ENCODE measurements at places on chromosomes 1 and 21. TPM values are rescaled to one million over a fixed set of nuclear protein-coding genes. Genes with fewer than 3 reads are reported as not detected.

Gene TRIM62
- total RNA-seq: 9.3 TPM

Gene RGSL1
- not detected for total RNA-seq

Gene CD244
- not detected for total RNA-seq

GRCh38 chr1:205339717-205340116, 17.0 kb downstream of the KLHDC8A start:
- no peak overlapping the region for H3K4me3 ChIP-seq
- no peaks in the 10 kb centered on the region for H3K36me3 ChIP-seq
- no peak overlapping the region for H3K27ac ChIP-seq
- no peaks in the 10 kb centered on the region for H3K27me3 ChIP-seq

DNA sequence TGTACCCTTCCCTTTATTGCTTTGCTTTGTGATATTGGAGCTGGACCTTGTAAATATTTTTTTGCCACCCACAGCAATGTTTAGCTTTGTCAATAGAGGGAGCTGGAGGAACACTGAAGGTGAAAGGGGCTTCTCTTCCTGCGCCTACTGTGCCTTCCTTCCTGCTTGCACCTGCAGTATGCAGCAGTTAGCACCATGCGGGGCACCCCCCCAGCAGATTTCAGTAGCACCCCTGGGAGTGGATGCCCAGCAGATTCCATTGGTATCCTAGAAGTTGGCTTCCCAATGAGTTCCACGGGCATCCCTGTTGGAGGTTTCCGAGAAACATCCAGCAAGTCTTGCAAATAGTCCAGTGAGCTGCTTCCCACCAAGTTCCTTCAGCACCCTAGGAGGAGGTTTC, 25.6 kb downstream of the S100A10 start:
- H3K27ac ChIP-seq: no peak overlapping the region
- H3K4me1 ChIP-seq: peaks cover 15% of the 10 kb centered on the region
- no peak overlapping the region for H3K4me3 ChIP-seq
- no peaks in the 10 kb centered on the region for H3K27me3 ChIP-seq
- no peaks in the 10 kb centered on the region for H3K36me3 ChIP-seq
- no peak for DNase-seq

All from esophagus muscularis mucosa (tissue), 4 donors.